ENCODE measurements at places on chromosomes 16 and 17. TPM values are rescaled to one million over a fixed set of nuclear protein-coding genes. Genes with fewer than 3 reads are reported as not detected.

- no peak for DNase-seq
Observed at GRCh38 chr16:85967111-85967510, 68.1 kb downstream of the IRF8 start.

DNA sequence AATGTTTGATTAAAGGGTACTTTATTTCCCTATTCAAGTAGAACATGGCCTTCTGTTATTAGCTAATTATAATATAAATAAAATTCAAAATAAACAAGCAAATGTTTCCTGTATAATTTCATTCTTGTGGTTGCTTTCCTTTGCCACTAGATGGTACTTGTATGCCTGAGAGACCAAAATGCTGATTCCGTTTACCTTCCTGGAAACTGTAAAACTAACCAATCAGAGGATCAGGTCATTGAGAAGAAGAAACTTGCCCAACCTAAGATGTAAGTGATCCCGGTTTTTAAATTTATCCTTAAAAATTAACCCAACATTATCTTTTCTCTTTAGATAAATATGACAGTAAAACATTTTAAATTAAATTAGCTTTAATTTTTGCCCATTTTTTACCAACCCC, 8.1 kb upstream of the ABCA5 start:
- no peak for DNase-seq

GRCh38 chr17:39283896-39284295, 58.2 kb upstream of the STAC2 start:
- no peak for DNase-seq

DNA sequence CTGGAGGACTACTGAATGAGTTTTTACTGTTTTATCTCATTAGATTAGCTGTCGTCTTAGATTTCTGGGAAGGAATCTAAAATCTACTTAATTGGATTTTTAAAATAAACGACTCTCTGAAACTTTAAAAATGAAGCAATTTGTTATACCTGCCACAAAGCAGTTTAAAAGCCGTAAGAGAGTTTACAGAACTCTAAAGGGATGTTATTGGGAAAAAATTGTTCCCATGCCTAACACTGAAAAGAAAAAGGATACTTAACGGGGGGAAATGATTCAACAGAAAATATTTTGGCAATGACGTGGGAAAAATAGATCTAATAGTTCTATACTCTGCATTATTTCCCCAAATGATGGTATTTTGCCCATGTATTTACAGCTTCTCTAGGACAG, 27.0 kb downstream of the ARHGAP17 start:
- DNase-seq, result no peak

DNA sequence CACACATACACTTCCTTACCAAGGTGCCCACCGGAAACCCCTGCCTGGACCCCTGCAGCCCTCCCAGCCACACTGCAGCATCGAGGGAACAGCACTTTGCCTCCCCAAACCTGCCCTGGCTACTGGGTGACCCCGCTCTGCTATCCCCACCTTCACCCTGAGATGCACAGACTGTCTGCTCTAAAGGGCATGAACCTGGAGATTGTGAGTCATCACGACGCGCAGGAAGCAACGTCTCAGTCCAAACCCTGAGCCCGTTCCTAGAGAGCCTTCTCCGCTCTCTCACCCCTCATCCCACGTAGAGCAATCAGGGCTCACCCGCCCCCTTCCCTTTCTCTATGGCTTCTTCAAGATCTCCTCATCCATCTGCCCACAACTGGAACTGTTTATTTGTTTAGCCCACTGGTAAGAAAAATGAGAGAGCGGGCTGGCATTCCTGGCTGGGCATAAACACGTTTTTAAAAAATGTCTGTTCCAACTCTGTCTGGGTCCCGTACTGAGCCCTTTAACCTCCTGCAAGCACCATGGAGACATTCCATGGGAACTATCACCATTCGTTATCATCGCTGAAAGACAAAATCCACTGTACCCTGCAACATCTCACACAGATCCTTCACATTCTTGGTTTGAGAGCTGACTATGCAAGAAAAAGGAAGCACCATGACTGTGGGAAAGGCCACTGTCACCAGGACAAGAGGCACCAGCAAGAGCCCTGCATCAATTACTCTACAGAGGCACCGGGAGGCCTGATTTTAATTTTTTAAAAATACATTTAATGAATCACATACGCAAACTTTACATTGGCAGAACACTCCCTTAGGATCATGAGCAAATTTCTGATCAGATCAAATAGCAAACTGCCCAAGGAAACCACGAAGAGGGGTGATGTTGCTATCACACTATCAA, 28.2 kb downstream of the ZFHX3 start:
- no peak for DNase-seq

GRCh38 chr17:63735691-63736090, 5.9 kb downstream of the STRADA start:
- no peak for DNase-seq

DNA sequence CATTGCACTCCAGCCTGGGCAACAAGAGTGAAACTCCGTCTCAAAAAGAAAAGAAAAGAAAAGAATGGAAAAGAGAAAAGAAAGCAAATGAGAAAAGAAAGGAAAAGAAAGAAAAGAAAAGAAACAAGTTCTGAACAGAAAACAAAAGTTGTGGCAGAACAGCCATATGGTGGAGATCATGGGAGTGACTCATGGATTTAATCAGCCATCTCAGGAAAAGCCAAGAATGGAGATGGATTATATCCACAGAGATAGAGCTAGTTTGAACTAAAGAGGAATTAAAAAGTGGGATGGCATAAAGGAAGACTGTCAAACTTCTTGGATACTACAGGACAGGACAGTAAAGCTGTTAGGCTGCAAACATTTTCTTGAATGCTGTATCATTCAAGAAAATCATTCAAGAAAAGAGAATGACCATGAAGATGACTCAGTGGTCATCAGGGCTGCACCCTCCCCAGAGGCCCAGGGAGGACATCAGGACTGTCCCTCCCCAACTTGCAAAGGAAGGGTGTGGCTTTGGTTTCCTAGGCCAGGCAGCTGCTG, 120.6 kb downstream of the USP22 start:
- DNase-seq, result no peak

DNA sequence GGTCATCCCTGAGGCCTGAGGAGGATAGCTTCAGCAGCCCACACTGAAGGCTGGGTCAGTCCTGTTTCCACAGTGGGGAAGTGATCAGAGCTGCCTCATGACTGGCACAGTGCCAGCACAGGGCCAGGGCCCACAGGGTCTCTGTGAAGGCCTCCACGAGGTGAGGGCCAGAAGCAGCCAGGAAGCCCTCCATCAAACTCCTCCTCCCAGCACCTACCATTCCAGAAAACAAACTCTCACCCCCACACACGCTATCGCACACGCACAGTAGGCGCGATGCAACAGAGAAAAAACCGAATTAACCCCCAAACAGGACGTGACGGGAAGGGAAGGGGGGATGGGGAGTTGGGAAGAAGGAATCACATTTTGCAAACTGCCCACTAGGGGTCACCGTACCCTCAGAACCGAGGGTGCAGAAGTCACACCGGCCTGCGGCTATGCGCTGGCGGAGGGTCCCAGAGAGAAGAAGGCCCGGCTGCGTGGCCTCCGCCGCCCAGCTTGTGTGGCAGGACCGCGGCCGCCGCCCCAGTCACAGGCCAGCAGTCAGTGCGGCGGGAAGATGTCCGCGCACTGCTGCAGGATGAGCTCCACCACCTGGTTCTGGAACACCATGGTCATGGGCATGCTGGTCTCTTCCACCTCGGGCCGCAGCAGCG, 37.6 kb downstream of the ARHGAP27 start:
- no peak for DNase-seq

DNA sequence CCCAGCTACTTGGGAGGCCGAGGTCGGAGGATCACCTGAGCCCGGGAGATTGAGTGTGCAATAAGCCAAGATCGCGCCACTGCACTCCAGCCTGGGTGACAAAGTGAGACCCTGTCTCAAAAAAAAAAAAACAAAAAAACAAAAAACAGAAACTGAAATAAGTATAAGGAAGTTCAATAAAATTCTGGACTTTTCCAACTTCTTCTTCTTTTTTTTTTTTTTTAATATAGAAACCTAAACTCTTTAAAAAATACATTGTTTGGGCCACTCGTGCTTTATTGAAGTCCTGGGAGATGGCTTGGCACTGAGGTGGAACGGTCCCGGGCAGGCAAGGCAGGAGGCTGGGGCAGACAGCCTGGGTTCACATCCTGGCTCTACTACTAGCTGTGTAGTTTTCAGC, 36.8 kb downstream of the KATNIP start:
- no peak for DNase-seq

The GPR142 gene
- polyA plus RNA-seq, result not detected

The NRN1L gene
- 3.2 TPM for polyA plus RNA-seq

The CCL1 gene
- polyA plus RNA-seq, result not detected

Data from aorta (tissue), 5 donors.